ENCODE measurements at places on chromosomes 16 and 17.

- DNase-seq, result no peak
Measured at GRCh38 chr16:21656795-21657768, 4.7 kb upstream of the IGSF6 start.

- DNase-seq, result no peak
Measured at GRCh38 chr16:14095883-14096551, 24.9 kb downstream of the MRTFB start.

DNA sequence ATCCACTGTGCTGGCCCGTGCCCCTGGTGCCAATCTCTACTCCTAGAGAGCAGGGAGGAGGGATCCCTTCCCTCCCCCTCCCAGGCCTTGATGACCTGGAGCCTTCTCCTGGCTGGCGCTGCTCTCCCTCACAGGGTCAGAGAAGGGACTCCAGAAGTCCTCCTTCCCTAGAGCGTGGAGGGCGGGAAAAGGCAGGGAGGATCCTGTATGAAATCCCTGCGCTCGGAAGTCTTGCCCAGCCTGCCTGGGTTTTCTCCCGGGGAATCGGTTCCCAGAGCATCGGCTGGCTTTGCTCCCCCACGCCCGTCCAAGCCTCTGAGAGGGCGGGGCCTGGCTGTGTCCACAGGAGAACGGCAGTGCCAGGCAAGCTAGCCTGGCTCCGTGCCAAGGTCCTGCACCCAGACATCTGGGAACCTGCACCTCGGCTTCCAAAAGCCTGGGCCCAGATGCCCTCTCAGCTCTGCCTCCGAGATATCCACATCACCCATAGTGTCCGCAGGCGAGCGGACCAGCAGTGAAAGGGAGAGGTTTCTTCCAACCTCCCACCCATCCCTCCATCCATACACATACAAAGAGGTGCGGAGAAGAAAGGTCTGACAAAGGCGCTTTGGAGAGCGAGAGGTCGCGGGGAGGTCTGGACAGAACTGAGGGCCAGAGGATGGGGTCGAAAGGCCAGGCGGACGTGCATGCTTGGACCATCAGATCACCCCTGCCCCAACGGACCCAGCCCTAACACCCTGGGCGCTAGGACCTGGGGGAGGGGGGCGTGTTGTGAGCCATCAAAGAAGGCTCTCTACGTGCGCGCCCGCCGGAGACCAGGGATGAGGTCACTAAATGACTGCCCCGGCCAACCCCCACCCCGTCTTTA lies 1.1 kb downstream of the MPP2 start:
- peak; percentile 53 for DNase-seq

DNA sequence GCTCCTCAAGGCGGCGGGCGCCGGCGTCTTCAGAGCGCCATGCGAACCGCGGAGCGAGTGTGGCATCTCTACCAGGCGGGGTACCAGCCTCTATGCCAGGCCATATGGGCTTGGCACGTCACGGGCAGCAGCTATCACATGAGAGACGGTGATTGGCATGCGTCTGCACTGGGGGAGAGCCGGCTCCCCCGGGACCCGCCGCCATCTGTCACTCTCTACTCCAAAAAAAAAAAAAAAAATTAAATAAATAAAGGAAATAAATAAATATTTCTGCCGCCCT lies at the start of gene NEUROD2:
Gene NEUROD2 (minus strand): TSS at position 70 of the 280 bp plus-strand sequence. CDS start 1,321 bp downstream, outside the sequence.
- DNase-seq, result no peak

- DNase-seq, result no peak
Measured at GRCh38 chr17:13743906-13744305, 142.2 kb upstream of the HS3ST3A1 start.
